ENCODE measurements at places on chromosomes 2 and 18.

DNA sequence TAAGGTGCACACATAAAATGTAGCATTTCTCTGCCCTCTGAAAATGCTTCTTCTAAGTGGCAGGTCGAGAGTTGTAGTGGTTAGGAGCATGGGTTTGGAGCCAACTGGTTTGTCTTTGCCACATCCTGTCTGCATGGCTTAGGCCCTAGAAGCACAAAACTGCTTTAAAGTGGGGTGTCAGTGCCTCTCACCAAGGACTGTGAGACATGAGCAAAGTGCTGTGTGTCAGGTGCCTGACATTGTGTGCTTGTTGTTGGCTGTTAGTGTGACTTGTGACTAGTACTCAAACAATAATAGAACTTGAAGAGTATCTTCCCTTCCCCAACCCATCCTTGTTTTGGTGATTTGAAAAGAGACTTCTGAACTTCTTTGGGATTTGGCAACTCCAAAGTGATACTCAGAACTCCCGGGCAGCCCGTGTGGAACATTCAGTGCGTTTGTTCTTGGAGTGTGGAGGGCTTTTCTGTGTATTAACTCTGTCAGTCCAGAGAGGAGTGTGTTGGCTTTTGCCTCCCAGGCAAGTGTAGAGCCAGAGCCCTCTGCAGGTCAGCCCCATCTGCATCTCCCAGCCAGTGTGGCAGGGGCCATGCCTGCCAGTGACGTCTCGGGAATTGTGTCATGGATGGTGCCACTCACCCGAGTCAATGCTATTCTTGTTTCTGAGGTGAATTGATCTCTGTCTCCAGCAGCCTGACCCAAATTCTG lies 5.0 kb downstream of the MGAT5 start:
- no peak for DNase-seq

DNA sequence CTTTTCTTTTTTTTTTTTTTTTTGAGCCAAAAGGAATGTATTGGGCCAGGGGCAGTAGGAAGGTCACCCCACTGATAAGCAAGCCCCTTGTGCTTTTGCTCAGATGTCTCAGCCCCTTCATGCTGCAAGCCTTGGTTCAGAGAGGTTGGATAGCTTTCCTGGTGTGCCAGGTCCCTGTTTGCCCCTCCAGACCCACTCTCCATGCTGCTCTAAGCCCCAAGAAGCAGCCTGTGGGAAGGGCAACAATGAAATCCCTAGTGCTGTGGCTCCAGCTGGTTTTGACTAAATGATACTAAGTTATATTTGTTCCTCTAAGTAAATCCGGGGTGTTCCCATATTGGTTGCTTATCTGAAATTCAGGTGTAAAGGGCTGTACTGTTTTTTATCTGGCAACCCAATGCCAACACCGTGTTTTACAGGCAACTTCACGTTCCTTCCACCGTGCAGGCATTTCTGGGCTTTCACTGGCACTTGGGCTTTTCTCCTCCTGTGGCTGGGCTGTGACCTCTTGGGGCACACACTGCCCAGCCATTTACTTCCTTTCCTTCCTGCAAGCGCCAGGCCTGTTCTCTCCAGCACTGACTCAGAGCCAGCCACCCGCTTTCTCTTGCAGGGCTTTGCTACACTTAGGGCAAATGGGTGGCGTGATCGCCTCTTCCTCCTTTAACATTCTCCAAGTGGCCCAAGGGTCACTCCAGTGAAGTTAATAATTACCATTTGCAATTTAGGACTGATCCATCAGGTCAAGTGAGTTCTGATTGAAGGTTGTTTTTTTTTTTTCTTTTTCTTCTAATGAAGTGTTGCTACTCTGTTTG lies 21.6 kb downstream of the MERTK start:
- no peak for DNase-seq

GRCh38 chr2:138607746-138608145 lies 106.2 kb downstream of the SPOPL start:
- no peak for DNase-seq

GRCh38 chr18:73258375-73259087 lies 390.7 kb upstream of the NETO1 start:
- DNase-seq = no peak

DNA sequence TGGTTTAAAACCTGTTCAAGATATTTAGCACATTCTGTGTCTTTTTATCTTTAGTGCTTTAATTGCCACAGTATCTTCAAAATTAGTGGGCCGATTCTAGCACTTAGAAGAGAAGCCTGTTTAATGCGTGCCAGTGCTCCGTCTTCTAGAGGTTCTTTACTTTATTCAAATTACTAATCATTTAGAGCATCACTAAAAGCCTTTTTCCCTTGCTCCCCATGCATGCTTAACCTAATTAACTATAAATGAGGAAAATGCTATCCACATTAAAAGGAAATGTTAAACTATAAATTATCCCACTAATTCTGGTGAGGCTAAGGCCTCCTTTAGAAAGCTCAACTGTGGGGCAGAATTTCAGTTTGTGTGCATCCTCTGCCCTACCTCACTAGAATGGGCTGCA lies 31.5 kb upstream of the INSIG2 start:
- no peak for DNase-seq

DNA sequence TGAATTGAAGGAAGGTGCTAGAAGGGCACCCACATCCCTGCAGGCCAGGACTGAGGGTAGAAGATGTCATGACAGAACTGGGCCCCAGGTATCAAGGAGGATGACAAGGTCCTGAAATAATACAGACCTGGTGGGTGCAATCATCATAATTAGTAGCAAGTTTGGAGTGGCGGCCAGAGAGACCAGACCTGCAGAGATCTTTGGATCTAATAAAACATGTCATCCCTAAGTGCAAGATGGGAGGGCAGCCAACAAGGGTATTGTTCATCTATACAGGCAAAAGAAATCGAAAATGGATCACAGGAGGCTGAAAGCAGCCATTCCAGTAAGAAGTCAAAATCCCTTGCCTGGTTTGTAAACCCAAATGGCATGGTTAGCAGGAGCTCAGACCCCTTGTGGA lies 111.3 kb upstream of the BOD1L2 start:
- DNase-seq = no peak

- no peak for DNase-seq
These were observed 1.2 kb upstream of the C2orf15 start for GRCh38 chr2:99140056-99140859.

DNA sequence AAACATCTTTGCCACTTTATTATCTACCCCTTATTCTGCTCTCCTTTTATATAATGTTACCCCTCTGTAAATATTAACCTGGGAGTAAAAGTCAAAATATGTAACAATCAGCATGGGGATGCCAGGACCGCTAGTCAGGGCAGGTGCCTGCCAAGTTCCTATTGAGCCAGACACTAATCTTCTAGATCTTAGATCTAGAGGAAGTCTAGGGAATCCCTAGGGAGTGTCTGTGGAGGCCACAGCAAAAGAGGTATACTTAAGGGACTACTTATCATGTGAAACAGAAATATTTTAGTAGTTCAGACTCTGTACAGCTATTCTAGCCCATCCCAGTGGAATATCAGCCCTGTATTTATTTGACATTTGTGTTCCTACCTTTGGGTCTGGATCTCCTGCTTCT lies 600.8 kb upstream of the CDH2 start:
- DNase-seq = no peak

- DNase-seq = no peak
These were observed 43.7 kb downstream of the MYO3B start for GRCh38 chr2:170221317-170222288.

DNA sequence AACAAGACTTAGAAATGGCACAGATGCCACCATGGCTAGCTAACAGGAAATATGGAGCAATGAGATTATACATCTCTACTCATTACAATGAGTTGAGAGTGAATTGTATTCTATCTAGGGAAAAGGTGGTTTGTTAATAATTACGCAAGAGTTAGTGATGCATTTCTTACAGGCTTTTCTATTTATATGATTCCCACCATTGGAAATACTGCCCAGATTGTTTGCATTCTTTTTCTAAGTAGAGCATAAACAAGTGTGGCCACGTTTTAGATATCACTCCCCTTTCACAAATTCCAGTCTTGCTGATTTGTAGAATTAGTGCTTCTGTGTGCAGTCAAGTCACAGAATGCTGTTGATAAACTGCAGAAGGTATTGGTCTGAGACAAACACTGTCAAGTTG lies 56.6 kb downstream of the ZNF804A start:
- no peak for DNase-seq

- no peak for DNase-seq
These were observed 422.5 kb downstream of the LPIN1 start for GRCh38 chr2:12168791-12169388.

GRCh38 chr2:133484106-133484505 lies 84.2 kb downstream of the NCKAP5 start:
- no peak for DNase-seq

- DNase-seq = no peak
These were observed 105.4 kb upstream of the SCN1A start for GRCh38 chr2:166233244-166233643.

GRCh38 chr2:3727397-3728045 lies 24.1 kb downstream of the DCDC2C start:
- DNase-seq = no peak

GRCh38 chr2:4695281-4695861 lies 992.0 kb downstream of the DCDC2C start:
- DNase-seq = no peak

DNA sequence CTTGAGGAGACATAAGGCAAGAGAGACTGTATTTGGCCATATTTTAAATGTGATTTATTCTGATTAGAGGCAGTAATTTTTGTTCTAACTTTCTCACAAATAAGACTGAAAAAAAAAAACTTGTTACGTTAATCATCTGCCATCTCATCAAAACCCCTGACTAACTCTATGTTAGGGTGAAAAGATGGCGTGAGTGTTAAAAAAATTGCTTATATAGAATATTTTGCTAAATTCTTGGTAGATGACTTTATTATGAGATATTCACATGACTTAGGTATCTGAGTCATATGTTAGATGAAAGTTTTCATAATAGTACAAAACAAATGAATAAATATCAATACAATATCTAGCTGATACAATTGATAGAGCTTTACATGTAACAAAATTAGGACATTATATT lies 1508.7 kb upstream of the TMEFF2 start:
- no peak for DNase-seq

DNA sequence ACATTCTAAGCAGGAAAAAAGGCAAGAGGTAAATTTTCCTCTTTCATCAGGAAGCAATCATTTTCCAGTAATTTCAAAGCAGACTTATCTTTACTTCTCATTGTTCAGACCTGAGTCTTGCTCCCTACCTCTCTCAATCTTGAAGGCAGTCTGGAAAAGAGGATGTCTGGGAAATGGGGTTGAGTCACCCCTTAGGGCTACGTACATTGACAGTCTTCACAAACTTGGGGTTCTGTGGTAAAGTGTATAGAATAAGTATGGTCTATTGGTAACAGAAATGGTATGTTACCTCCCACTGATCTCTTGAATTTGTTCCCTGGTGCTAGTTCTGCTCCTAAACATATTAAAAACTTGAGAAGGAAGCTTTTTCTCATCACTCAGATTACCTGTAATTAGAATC lies 361.3 kb downstream of the SS18 start:
- DNase-seq = no peak

- DNase-seq = peak; percentile 29
These were observed 485 bp upstream of the GALNT3 start for GRCh38 chr2:165794536-165794928.

GRCh38 chr2:113060396-113060795 lies 1.4 kb downstream of the IL36RN start:
- no peak for DNase-seq

- no peak for DNase-seq
These were observed 797.6 kb upstream of the CDH2 start for GRCh38 chr18:28974504-28974903.

GRCh38 chr2:7517851-7518250 lies 600.6 kb downstream of the RNF144A start:
- no peak for DNase-seq

DNA sequence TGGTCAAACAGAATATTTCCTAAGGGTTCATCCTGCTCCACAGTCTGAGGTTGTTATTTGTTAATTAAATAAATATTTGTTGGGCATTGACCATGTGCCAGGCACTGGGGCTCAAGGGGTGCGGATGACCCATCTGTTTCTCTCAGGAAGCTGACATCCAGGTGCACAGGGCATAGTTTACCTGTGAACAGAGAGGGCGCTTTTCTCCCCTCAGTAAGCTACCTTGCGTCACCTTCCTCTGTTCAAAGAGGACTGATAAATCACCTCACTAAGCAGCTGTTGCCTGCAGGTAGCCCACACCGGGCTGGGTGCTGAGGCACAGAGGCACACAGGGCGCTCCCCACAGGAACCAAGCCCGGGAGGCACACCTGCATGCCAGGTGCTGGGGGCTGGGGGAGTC lies 41.6 kb downstream of the SH3RF3 start:
- DNase-seq = peak; percentile 50

- DNase-seq = no peak
These were observed 42.3 kb downstream of the SCN3A start for GRCh38 chr2:165161510-165161909.

DNA sequence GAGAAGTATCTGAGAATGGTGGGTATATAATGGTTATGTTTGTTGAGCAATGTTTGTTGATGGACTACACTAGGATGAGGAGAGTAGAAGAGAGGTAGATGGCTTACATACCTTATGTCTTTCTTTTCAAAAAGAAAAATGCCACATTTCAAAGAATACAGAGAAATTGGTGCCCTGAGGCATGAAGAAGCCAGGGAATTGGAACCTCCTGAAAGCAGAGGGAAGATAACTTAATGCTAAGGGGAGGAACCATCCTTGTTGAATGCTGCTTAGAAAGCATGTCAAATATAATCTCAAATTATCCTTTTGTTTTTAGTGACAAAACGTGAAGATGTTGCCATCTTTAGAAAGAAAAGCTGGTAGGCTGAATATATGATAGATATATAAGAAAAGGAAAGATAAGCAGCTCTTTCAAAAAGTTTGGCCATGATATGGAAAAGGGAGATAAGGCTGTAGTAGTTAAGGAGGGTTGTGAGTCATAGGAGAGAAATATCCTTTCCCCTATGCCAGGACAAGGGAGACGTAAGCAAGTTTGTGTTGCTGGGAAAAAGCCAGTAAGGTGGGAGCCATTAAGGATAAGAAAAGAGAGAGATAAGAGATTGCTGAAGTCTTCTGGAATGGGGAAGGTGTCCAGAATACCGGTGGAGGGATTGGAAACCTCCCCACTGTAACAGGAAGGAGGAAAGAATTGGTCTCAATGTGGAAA lies 66.3 kb downstream of the SCN2A start:
- no peak for DNase-seq

GRCh38 chr2:205733648-205734047 lies 51.3 kb downstream of the NRP2 start:
- no peak for DNase-seq

DNA sequence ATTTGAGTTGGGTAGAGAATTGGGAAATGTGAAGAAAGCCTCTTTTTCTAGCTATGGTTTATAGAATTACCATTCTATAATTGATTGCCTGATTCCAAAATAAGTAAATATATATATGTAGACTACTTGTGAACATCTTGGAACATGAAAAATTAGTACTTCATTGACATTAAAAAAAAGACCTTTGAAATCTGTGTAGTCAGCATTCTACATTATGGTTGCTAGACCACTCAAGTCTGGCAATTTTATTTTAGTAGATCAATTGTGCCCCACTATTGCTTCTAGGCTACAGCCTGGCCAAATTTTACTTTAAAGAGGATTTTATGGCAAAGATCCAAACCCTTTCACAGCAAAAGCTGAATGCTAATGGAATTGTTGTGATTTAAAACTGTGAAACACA lies 279.8 kb downstream of the IKZF2 start:
- DNase-seq = no peak

All from DMS153 (cell line).